ENCODE measurements at places on chromosomes 7 and 10. TPM values are rescaled to one million over a fixed set of nuclear protein-coding genes. Genes with fewer than 3 reads are reported as not detected.

The CLEC5A gene
- 3.8 TPM for total RNA-seq

DNA sequence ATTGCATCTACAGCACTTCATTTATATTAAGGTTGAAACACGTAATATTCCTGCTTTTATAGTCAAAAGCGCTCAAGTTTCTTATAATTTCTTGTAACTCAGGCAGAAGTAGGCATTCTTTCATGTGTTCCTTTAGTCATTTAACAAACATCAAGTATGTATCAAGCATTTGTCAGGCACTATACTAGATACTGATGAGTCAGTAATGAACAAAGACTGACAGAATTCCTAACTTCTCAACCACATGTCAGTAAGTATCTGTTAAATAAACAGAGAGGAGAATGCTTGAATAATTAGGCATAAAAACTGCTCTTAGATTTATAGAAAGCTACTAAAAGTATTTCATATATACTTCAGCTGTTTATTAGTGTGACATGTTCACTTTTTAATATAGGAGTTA, 9.9 kb downstream of the CRPPA start:
- no peak for DNase-seq

The FAM25C gene
- not detected for total RNA-seq

DNA sequence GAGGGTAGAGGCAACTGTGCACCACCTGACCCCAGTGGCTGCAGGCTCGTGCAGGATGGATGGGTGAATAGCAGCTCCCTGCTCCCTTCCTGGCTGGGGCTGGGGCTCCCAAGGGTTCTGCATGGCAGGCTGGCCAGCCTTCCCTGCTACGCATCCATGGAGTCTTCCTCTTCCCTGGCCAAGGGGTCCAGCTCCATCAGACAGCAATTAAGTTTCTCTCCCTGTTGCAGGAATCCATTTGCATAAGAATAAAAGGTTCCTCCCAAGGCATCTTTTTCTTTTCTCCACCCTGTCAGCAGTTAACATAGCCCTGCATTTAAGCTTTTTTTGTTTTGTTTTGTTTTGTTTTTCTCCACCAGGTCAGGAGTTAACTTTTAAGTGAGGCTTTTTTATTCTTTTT, 10.0 kb upstream of the CPA2 start:
- no peak for DNase-seq

The SEMA3C gene
- 103 TPM for total RNA-seq

All from skin of body (tissue), 3 donors.